DMS79 (cell line): ENCODE measurements at places on chromosomes 11 and 22.

DNA sequence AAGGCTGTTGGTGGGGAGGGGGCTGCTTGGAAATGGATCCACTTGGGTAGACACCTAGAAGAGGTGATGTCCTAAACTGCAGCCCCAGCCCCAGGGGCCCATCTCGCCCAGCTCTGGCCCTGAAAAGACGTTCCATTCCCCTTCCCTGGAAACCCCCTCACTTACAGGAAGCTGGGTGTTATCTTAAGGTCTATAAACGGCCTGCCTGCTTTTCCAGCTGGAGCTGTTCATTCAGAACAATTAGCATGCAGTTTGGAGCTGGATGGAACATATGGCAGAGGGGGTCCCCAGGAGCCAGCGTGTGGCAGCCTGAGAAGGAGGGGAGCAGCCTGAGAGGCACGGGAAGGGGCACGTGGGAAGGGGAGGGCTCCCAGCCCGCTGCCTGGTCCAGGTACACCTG is 139.6 kb downstream of the PKNOX2 start:
- DNase-seq = no peak

DNA sequence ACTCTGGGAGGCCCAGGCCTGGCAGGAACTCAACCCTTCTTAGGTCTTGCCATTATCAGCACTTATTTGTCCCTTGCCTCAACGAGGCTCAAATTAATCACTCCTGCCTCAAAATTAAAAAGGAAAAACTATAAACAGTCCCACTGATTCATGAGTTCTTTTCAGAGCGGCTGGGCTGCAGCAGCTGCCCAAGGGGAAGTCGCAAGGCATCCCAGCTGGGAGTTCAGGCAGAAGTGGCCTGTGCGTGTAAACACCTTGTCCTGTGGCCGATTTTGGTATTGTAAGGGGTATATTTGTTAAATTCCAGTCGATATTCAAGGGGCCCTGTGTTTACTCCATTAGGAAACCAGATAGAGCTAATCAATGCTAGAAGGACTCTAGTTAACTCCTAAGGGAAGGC is 213.9 kb upstream of the CADM1 start:
- no peak for DNase-seq

DNA sequence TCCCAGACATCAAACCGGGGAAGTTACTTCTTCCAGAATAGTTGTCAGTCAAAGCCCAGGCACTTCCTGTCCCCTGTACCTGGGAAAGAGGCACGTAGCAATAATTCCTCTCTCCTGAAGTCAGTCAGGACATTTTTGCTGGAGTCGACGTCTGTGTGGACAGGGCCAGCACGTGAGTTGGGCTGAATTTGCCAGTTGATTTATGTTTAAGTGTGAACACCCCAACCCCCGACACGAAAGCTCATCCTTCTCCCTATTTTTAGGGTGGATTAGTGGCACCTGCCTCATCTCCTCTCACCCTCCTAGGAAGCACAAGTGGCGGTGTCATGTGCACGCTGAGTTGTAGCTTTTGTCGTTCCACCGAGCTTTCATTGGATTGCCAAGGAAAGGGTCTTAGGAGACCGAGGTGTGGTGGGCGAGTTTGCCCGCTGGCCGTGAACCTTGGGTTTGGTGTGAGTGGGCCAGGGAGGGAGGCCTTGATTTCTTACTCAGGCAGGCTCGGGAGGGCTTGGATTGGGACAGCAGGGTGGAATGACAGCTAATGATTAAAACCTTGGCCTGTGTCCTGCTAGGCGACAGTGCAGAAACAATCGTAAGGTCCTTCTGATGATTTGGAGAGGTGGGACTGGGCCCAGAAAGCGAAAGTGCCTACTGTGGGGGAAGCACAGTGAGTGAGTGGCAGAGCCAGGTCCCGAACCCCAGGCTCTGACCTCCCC is 87.0 kb upstream of the CRYBB3 start:
- DNase-seq = no peak

GRCh38 chr11:96622026-96622634 is 232.3 kb downstream of the JRKL start:
- no peak for DNase-seq

- no peak for DNase-seq
Observed at GRCh38 chr11:68798221-68798813, 43.4 kb downstream of the CPT1A start.

GRCh38 chr11:44622190-44622650 is 56.8 kb downstream of the CD82 start:
- no peak for DNase-seq

DNA sequence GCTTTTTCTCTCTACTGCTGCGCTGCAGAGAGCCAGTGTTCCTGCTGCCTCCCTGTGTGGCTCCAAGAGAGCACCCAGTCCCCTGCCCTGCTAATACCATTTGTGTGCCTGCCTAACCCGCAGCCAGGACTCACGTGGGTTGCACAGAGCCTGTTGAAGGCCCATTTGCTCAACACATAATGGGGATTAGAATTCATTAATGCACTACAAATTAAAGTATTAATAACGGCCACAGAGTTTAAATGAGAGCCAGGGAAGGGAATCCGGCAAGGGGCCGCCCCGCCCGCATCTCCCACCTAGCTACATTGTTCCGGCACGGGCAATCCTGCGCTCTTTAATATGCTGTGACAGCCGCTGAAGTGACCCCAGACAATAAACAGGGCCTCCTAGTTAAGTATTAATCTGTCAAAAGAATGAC is 211.3 kb downstream of the NXPE2 start:
- no peak for DNase-seq

DNA sequence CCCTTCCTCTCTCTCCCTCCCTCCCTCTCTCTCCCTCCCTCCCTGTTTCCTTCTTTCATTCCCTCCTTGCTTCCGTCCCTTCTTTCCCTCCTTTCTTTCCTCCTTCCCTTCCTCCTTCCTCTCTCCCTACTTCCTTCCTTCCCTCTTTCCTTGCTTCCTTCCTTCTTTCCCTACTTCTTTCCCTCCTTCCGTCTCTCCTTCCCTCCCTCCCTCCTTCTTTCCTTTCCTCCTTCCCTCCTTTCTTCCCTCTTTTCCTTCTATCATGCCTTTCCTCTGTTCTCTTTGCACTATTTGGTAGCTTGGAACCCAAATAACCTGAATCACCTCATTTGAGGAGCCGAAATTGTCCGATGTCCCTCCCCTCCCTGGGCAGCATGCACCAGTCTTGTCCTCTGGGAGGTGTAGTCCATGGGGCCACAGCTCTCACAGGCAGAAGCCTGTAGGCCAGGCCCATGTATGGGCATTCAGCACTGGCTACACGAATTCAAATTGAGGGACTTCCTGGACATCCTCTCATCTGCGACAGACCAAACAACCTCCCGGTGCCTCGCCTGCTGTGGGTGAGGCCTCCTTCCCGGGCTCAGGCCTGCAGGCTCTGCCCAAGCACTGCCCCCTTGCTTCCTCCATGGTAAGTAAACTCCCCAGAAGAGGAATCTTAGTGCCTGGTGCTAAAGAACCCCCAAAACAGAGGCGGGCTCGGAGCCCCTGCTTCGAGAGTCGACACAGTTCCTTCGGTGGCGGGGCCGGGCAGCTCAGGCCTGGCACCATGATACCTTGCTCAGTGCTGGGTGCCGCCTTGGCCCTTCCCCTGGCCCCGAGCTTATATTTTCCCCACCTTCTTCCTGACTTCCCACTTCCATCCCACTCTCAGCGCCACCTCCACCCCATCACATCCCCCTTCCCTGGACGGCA is 454.1 kb upstream of the CADM1 start:
- no peak for DNase-seq

GRCh38 chr11:65013130-65013887 is 651 bp upstream of the ARL2 start:
- peak; percentile 58 for DNase-seq

DNA sequence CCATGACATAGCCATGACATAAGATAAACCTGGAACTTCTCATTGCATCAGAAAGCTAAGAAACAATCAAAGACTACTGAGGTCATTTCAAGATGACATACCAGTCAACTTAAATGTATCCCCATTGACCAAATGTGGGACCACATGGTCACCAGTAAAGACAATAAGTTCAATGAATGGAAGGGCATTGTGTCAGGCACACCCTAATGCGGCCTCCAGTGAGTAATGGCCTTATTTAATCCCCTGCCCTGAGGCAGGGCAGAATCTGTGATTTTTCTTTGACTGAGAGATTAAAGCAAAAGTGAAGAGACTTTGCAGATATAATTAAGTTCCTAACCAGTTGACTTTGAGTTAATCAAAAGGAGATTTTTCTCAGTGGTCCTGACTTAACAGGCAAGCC is 17.3 kb upstream of the SYT8 start:
- DNase-seq = no peak

- no peak for DNase-seq
Observed at GRCh38 chr11:35982061-35982460, 38.2 kb downstream of the LDLRAD3 start.

GRCh38 chr22:17586831-17587440 is 23.6 kb downstream of the SLC25A18 start:
- no peak for DNase-seq

DNA sequence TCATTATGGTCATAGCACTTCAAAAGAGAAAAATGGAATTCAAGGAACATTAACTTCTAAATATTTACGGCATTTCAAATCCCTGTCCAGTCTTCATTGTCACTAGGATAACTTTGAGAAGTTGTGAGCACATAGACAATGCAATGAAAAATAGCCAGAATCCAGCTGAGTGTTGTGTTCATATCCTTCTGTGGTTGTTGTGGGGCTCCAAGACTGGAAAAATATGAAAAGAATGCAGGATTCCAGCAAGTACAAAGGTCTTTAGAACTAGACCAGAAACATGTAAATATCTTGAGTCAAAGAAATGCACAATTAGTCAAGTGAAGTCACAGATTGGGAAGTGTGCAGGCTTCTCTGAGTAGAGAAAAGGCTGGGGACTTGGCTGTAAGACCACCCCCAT is 68.7 kb downstream of the WT1 start:
- no peak for DNase-seq

DNA sequence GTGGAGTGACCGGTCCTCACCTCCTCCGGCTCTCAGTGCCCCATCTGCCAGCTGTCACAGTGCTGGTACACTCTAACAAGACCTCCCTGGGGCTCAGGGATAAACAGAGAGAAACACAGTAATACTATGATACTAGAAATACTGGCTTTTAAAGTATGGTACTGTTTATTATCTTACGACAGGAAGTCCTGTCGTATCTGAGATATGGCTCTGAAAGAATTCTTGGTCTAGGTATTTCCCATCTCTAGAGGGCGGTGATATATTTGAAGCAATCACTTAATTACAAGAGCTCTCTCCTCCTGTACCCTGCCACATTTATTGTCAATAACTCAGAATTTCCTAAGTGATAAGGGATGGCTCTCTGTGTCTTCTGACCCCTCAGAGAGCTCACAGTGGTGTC is 119.1 kb downstream of the RRM1 start:
- no peak for DNase-seq

DNA sequence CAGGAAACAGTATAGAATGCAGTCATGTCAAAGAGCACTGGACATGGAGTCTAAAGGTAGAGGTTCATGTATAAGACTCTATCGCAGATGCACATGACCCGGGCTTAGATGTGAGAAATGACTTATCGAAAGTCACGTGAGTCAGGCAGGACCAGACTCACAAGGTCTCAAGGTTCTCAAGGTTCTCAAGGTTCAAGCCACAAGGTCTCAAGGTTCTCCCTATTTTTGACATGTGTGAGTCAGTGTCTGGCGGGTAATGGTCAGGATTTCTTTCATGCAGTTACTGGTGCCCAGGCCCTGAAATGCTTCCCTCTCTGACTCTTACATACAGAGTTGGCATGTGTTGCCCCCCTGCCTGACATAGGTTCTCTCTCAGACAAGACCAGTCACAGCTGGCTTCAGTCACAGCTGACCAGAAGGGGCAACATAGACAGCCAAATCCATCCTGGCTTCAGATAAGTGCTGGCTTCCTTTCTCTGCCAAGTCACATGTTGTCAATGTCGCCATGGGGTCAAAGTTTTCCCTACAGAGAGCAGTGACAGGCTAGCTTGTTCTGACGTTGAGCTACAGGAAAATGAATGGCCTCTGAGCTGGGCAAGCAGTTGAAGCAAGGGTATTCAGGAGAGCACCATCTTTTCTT is 10.1 kb downstream of the CSRP3 start:
- DNase-seq = no peak

DNA sequence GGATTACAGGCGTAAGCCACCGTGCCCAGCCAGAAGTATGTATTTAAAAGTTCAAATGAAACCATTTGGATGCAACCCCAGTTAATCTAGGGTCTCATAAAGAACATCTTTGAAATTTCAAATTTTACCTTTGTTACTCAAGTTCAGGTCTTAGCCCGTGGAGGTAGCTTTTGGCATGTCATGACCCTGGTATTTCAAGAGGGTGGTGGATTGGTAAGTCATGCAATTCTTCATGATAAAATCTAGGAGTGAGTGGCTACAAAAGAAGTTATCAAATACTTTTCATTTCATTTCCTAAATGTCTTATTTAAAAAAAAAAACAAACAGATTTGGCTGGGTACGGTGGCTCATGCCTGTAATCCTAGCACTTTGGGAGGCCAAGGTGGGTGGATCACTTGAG is 80.6 kb downstream of the ABTB2 start:
- DNase-seq = no peak

DNA sequence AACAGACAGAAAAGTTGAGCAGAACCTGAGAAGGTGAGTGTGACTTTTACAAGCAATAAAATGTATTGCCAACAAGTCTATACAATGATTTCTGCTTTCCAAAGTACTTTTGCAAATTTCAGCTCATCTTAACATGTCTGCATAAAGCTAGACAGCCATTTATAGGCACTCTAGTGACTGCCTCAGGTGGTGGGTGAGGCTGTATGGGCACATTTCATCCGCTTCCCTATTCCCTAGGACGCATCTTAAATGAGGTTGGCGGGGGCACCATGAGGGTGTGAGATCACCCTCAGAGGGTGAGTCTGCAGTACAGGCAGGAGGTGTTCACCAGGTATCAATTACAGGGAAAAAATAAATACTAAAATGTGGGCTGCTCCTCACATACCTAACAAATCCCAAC is 110.1 kb downstream of the ETS1 start:
- no peak for DNase-seq

- DNase-seq = peak; percentile 23
Observed at GRCh38 chr11:121389651-121390050, 62.5 kb upstream of the SORL1 start.

DNA sequence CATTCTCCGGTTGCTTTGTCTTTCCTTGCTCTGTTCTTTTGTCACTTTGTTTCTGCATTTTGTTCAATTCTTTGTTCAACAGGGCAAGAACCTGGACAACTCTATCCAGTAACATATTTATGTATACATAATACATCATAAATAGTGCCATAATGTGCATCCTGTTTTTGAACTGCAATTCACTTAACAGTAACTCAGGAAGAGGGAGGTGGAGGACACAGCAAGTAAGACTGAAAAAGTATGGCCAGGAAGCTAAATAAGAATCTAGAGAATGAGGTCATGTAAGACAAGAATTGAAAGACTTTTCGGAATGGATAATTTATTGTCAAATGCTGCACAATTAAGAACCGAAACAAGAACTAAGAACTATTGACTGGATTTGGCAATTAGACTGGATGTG is 29.2 kb upstream of the CHORDC1 start:
- DNase-seq = no peak

GRCh38 chr11:19660076-19660475 is 52.6 kb upstream of the NAV2 start:
- DNase-seq = no peak

DNA sequence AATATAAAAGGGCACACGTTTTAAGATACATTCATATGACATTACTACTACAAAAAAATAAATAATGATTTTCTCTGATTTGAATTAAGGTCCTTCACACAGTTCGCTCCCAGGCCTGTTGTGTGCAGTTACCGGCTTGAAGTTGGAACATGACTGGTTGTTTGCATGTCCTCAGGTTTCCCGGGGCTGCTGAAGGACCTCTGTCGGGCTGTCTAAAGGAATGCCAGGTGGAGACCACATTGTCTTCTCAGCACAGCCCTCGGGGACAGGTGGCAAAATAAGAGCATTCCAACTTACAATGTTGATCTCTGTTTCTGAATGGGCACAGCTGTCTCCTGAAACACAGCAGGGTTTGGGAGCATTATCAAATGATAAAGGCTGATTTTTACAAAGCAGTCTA is 14.9 kb downstream of the VSIG10L2 start:
- no peak for DNase-seq
